Prostate gland (tissue), 2 donors: ENCODE measurements at places on chromosomes 4 and X. TPM values are rescaled to one million over a fixed set of nuclear protein-coding genes. Genes with fewer than 3 reads are reported as not detected.

DNA sequence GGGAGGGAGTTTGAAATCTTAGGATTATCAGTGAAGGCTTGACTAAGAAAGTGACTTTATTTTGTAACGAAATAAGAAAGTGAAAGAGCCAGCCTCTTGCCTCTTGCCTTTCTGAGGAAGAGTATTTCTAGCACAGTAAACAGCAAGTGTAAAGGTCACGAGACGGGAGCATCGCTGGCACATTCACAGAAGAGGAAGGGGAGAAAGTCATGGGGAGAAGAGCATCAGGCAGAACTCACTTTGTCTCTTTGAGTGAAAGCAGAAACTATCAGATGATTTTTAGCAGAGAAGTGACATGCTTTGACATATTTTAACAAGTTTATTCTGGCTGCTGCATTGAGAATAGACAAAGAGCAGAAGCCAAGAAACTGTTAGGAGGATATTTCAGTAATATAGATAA, 313.8 kb downstream of the CAMK2D start:
- H3K4me1 ChIP-seq: no peaks in the 10 kb centered on the region
- DNase-seq: no peak
- H3K27me3 ChIP-seq: no peaks in the 10 kb centered on the region
- peak overlapping the region; percentile 0 for H3K27ac ChIP-seq

DNA sequence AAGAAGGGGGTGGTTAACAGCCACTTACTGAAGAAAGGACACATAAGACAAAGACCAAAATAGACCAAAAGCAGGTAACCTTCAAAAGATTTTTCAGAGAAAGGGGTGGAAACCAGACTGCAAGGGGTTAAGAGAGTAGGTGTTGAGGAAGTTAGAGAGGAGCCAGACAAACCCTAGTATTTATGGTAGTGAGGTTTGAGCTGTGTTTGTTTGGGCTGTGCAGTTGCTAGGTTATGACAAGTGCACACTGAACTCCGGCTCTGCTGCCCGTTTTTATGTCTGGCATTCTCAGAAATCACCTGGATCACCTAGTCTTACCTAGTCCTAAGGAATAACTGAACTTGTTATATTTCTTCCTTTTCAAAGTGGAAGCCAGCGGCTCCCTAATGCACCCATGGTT, 22.9 kb upstream of the G3BP2 start:
- H3K4me3 ChIP-seq: no peak overlapping the region
- no peaks in the 10 kb centered on the region for H3K27me3 ChIP-seq
- H3K36me3 ChIP-seq: no peaks in the 10 kb centered on the region
- H3K27ac ChIP-seq: no peak overlapping the region
- DNase-seq: no peak
- H3K4me1 ChIP-seq: no peaks in the 10 kb centered on the region

GRCh38 chr4:26842911-26843310, 17.7 kb upstream of the STIM2 start:
- DNase-seq: no peak
- H3K27ac ChIP-seq: no peak overlapping the region

- no peak overlapping the region for H3K27ac ChIP-seq
- H3K4me3 ChIP-seq: no peak overlapping the region
- no peaks in the 10 kb centered on the region for H3K27me3 ChIP-seq
- H3K4me1 ChIP-seq: no peaks in the 10 kb centered on the region
- no peaks in the 10 kb centered on the region for H3K36me3 ChIP-seq
Measured at GRCh38 chr4:143726714-143727113, 26.2 kb upstream of the FREM3 start.

- H3K4me1 ChIP-seq: no peaks in the 10 kb centered on the region
- no peak for DNase-seq
Measured at GRCh38 chr4:4765811-4766210, 93.7 kb upstream of the MSX1 start.

DNA sequence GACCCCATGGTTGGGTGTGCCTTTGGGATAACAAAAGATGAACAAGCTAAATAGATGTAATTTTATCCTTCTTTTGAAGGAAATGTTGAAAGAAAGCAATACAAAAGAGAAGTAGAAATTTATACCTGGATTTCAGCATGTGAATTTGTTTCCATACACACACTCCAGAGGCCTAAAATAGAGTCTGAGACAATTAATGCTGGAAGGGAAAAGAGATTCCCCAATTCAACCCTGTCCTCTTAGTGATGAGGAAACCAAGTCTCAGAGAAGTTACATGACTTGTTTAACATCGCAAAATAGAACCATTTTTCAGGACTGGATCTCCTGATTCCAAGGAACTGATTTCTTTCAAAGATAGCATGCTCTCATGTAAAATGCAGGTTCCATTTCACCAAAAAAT, 37.3 kb upstream of the MYOZ2 start:
- H3K27ac ChIP-seq: no peak overlapping the region
- no peaks in the 10 kb centered on the region for H3K4me1 ChIP-seq
- DNase-seq: no peak
- H3K36me3 ChIP-seq: no peaks in the 10 kb centered on the region

- H3K27ac ChIP-seq: peak overlapping the region; percentile 54
- no peaks in the 10 kb centered on the region for H3K27me3 ChIP-seq
- DNase-seq: no peak
- no peak overlapping the region for H3K4me3 ChIP-seq
Measured at GRCh38 chr4:119032921-119033685, 102.5 kb upstream of the MYOZ2 start.

GRCh38 chr4:159483110-159483781, 380.4 kb downstream of the RAPGEF2 start:
- DNase-seq: no peak
- no peaks in the 10 kb centered on the region for H3K4me1 ChIP-seq
- no peak overlapping the region for H3K4me3 ChIP-seq
- no peaks in the 10 kb centered on the region for H3K27me3 ChIP-seq

WDR45 gene
- total RNA-seq: 67.8 TPM

SOD3 gene
- 300 TPM for total RNA-seq
